Astrocyte (in vitro differentiated cells and primary cell): ENCODE measurements at places on chromosomes 7 and 10. TPM values are rescaled to one million over a fixed set of nuclear protein-coding genes. Genes with fewer than 3 reads are reported as not detected.

IFIT3 gene
- total RNA-seq, result 171 and 193 TPM in 2 replicates

TLX1 gene
- total RNA-seq, result not detected in 2 replicates

PKD2L1 gene
- not detected in 2 replicates for total RNA-seq

ATG9B gene
- total RNA-seq, result 1.8 and 2.2 TPM in 2 replicates

PILRA gene
- total RNA-seq, result 2.3 and 3.0 TPM in 2 replicates

OPN1SW gene
- not detected in 2 replicates for total RNA-seq

FZD8 gene
- 17.2 and 30.9 TPM in 2 replicates for total RNA-seq

SAMD9L gene
- total RNA-seq, result 45.2 and 55.6 TPM in 2 replicates

LIPN gene
- not detected in 2 replicates for total RNA-seq

IGFBP3 gene
- total RNA-seq, result 1,092 and 1,283 TPM in 2 replicates

SUV39H2 gene
- 10.6 and 13.8 TPM in 2 replicates for total RNA-seq

NUTM2E gene
- 0.50 TPM in 1 of 2 replicates, not detected in the other for total RNA-seq

GSDME gene
- 25.0 and 27.7 TPM in 2 replicates for total RNA-seq

- no peak for DNase-seq
Measured at GRCh38 chr7:74179935-74180604, 5.9 kb downstream of the EIF4H start.

GRCh38 chr10:132554053-132554990, 16.7 kb downstream of the INPP5A start:
- DNase-seq, result no peak

DNA sequence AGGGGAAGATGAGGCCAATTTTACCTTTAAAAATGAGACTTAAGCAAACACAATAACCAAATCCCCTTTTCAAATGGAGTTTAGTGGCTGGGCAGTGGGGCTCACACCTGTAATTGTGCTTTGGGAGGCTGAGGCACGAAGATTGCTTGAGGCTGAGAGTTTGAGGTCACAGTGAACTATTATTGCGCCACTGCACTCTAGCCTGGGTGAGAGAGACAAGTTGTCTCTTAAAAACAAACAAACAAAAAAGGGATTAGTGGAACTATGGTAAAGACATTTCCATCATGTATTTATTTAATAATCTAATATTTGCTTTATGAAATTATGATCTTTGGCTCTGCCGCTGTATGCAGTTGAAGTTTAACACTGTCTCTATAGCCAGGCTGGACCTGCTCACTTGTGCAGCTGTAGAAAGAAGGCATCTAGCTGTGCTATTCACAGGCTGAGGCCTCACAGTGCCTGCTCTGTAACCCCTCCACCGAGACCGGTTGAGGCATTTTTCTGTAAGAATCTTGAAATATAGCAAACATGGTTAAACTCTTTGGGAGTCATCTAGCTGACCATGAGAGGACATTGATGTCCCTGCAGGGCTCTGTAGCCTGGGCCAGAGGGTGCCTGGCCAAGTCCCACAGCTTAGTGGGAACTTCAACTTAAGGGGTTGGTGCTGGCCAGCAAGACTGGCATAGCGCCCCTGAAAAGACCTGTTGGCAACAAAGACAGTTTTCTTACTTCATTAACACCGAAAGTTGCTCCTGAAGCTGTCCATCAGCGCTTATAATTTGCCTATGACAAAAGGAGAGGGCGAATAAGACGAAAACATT, 131.8 kb downstream of the BMPER start:
- no peak for DNase-seq

GRCh38 chr7:86844608-86845007, 200.9 kb downstream of the GRM3 start:
- no peak for DNase-seq

- no peak for DNase-seq
Measured at GRCh38 chr7:34755008-34755407, 97.0 kb downstream of the NPSR1 start.

GRCh38 chr7:132179080-132179430, 397.2 kb downstream of the PLXNA4 start:
- no peak for DNase-seq

DNA sequence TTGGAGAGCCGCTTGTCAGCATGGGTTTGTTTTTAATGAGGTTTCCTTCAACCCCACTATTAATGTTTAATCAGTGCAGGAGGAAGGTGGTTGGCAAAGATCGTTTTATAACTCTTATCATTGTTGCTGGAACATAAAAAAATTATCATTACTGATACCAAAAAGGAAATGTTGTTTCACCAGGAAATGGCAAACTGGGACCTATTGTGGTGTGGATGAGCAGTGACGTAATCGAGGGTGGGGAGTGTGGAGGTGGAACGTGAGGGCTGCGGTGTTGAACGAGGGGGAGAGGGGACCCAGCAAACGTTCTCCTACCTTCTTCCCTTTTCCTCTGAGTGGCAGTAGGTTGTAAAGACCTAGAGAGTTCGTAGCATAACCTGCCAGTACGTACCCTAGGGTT, 71.9 kb upstream of the TOMM7 start:
- DNase-seq, result no peak

DNA sequence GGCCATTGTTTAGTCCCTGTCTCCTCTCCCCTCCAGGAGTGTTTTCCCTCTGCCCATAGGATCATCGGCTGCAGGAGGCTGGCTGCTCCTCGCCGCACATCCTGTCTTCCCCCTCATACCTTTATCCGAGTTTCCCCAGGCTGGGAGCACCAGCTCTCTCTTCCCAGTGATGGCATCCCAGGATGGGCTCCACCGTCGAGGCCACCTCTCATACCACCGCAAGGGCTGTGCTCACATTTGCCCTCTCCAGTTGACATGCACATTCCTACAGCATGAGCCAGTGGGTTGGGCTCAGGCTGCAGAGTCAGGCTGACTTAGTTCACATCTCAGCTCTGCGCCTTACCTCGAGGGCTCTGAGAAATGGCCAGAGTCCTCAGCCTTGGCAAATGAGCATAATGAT, 12.1 kb downstream of the HKDC1 start:
- peak; percentile 80 for DNase-seq

GRCh38 chr10:28326516-28327490, 23.9 kb upstream of the MPP7 start:
- peak; percentile 87 for DNase-seq

DNA sequence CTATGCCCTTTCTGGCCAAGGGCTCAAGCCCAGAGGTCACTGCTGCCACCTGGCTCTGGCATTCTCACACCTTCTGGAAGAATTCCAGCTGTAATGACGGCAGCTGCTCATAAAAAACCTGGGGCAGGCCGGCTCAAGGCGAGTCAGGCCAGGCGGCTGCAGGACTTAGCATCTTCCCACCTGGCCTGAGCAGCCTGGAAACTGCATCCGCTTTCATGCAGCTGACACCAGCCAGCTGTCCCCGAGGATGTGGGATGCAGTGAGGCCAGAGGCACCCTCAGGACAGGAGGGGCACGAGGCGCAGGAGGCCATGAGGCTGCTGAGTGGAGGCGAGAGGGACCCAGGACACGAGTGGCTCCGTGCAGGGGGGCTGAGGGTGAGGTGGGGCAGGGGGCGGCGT, 47.5 kb upstream of the ADGRA1 start:
- no peak for DNase-seq

DNA sequence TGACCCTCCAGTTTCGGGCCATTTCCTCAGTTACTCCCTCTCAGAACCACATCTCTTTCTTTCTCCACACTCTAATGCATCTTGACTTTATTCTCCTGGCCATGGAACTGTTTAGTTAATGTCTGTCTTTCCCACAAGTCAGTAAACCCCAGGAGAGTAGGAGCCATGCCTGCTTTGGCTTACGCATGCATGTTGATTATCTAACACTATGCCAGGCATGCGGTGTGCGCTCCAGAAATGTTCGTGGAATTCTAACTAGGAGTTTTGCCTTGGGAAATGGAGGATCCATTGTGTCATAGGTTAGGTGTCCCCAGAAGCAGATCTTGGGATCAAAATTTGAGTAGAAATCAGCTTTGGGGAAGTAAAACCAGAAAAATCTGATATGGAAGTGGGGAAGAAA, 308.9 kb downstream of the GRID1 start:
- DNase-seq, result no peak

DNA sequence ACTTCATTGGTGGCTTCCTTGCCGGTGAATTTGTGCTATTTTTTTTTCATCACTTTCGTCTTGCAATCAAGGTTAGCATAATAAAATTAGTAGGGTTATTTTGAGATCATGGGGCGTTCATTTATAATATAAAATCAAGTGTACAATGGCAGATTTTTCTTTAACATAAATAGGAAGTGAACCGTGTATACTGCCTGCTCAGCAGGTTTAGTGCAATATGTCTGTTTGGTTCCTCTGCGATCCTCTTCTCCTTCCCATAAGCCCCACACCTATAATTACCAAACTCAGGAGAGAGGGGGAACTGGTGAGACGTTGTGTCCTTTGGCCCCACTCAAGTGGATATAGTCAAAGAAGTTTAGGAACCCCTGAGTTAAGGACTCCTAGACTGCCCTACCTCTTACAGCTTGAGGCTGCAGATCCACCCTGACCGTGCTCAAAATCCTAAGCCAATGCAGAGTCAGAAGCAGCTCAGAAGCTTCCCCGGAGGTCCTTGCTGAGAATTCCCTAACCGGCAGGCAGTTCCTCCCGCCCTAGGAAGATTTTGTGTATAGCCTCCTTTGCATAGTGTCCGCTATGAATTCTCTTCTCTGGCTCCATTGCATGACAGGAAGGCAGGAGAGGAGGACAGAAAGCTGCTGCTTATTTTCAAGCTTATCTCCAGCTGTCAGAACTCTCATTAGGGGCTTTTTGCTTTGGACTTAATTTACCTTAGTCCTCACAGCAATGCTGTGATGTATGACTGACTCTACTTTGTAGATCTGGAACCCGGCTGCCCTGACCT, 41.5 kb downstream of the PYROXD2 start:
- DNase-seq, result no peak

DNA sequence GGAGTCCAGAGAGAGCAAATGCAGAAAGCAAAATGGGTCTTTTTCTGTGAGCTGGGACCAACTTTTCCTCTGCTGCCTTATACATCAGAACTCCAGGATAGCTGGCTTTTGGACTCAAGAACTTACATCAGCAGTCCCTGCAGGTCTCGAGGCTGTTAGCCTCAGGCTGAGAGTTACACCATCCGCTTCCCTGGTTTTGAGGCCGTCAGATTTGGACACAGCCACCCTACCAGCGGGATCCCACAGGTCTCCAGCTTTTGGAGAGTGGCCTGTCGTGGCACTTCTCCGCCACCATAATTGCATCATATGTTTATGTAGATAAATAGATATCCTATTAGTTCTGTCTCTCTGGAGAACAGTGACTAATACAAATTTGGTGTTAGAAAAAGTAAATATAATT, 64.2 kb downstream of the TRIL start:
- no peak for DNase-seq

DNA sequence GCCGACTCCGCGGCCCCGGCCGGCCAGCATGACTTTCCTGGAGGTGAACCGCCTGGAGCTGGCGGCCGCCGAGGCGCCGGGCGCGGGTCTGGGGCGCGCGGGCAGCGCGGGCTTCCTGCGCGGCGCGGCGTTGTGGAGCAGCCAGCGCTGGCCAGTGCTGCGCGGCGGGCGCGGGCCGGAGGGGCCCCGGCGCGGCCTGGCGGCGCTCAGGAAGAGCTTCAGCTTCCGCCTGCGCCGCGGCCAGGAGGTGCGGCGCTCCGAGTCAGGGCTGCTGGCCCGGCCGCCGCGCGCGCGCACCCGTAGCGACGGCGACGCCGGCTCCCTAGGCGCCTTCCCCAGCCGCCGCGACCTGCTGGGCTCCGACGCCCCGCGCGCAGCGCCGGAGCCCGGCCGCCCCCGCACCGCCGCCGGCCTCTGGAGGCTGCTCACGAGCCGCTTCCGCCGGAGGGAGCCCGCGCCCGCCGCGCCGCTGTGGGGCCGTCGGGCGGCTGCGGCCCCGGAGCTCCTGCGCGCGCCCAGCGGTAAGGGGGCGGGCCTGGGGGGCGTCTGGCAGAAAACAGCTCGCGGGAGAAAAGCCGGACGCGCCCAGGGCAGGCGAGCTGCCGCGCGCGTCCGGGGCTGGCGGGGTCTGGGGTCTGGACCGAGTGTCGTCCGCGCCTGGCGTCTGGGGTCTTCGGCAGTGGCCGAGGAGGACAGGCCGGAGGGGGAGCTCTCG, 29.0 kb downstream of the AGAP3 start:
- no peak for DNase-seq

DNA sequence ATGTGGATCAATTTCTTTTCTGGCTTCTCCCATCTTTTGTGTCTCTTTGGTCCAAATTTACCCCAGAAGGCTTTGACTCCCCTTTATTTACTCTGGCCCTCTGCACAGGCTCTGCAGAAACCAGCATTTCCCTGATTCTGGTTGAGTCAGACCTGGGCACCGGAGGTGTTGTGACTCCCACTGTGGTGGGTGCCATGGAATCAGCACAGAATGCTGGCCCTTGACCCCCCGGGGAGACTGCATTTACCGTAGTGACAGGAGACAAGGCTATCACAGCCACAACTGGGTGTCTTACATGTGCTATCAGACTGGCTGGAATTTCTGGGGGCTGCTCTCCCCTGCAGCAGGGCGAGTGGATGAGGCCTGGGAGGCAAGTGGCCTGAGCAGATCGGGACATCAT, 37.6 kb downstream of the PLXDC2 start:
- no peak for DNase-seq

- DNase-seq, result peak; percentile 94
Measured at GRCh38 chr7:47648275-47648925, 66.5 kb upstream of the TNS3 start.

GRCh38 chr7:3578399-3578798, 277.3 kb downstream of the SDK1 start:
- no peak for DNase-seq

DNA sequence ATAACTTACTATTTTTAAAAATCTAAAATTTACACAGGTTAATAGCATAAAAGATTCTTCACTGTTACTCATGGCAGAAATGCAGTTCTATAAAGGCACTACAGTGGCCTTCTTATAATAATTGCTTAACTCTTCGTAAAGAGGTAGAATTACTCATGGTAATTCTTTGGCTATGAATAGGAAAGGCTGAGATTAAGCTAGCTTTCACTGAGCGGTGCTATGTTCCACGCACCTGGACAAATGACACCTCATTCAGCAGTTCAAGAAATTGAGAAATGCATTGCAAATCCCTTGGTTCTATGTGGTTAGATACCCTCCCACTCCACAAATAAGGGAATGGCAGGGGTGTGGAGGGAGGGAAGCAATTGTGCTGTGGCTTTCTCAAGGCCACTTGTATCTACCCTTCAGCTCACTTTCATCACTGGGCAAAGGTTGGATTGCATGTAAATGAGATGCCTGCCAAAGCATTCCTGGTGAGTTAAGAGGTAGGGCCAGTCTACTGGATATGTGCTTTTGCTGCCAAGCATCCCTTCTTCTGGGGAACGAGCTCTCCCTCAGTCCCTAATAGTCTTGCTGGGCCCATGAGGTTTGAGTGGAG, 210.9 kb downstream of the TEX36 start:
- no peak for DNase-seq

- peak; percentile 13 for DNase-seq
Measured at GRCh38 chr10:52644373-52645186, 128.0 kb downstream of the MBL2 start.

DNA sequence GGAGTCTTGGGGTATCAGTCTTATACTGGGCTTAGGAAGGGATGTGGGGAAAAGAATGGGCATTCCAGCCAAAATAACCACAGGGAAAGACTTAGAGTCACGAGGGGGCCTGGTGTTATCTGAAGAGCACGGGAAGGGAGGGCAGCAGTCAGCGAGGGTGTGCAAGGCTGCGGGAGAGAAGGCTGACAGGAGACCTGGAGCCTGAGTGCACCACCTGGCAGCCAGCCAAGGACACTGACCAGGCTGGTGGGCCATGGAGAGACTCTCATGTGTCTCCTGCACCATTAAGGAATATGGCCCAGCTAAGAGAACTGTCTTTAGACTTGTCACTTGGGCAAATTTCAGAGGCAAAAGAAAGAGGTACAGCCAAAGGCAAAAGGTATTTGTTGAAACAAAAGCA, 69.6 kb downstream of the PKD1L1 start:
- DNase-seq, result no peak
